ENCODE measurements at places on chromosomes 1 and 21.

- DNase-seq = peak; percentile 59
Observed at GRCh38 chr1:25503551-25504426, 39.6 kb upstream of the LDLRAP1 start.

- DNase-seq = no peak
Observed at GRCh38 chr21:21030311-21030710, 32.1 kb downstream of the NCAM2 start.

DNA sequence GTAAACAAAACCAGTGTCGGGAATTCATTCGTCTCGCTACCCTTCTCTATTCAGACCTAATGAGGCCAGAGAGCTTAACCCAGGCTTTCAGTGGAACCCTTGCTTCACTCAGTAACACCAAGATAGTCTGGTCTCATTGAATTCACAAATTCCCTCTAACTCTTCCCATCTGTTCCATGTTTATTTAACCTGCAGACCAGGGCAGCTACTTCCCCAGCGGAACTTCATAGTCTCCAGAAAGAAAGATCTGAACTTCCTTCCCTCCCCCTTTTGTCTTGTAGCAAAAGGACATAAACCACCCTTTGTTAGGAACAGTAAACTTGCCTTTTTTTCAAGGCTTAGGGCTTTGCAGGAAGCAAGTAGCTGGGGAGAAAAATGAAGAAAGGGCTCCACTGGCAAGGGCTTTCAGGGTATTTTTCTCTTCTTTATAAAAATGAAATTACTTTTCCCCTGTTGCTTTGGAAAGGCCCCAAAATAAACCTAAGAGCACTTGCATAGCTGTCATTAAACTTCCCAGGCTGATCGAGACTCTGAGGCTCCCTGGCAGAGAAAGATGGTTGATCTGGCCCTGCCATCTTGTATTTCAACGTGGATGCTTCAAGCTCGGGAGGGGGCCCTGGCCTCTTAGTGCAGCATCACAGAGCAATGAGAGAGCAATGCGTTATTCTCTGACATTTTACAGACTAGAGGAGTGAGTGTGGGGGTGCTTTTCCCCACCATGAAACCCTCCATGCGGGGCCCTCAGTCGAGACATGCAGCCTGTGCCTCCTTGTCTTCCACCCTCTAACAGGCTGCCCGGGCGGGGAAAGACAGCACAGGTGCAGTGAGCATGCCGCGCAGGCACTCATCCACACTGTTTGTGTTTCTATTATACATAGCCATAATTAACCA lies 30.0 kb downstream of the MIS18A start:
- DNase-seq = no peak

GRCh38 chr1:66764994-66765578 lies 12.8 kb downstream of the DYNLT5 start:
- DNase-seq = peak; percentile 15

GRCh38 chr1:155934097-155934935 lies at the start of gene KHDC4:
KHDC4 (minus strand) TSS chr1:155934413; CDS start chr1:155934373, 40 bp downstream.
- DNase-seq = peak; percentile 89

DNA sequence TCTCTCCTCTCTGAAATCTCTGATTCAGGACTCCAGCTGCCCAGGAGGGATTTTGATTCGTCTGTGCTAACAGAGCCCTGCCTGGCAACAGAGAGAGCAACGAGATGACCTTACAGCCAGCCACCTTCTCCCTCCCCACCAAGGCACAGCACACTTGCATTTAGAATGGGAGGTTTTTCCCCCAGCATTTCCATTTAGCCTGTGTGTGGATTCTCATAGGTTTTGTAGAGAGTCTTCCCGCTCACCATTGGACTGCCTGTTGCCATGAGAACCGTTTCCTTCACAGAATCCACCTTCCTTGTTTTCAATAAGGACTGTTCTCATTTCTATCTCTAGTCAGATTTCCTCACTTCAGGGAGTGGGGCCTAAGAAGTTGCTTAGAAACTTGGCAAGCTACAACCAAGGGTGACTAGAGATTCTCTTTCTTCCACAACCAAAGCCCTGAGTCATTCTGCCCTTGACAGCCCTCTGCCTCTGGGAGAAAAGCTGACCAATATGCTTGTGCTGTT lies 5.8 kb upstream of the IKBKE start:
- no peak for DNase-seq

DNA sequence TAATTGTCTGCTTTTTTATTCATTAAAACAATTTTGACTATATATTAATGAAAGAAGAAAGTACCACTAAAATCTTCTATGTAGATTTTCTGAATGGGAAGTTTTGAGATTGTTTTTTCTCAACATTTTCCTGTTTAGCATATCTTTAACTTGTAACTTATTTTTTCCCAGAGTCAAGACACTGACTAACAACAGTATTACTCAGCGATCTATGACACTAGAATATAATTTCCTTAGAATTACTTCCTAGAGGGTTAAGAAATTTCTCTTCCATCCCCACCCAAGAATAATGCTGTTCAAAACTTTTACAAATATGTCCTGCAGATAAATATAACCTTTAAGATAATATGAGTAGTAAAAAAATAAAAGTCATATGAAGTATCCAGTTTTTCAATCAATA lies 218.2 kb upstream of the NR5A2 start:
- DNase-seq = no peak

All from effector CD8-positive, alpha-beta T cell (primary cell).